ENCODE measurements at places on chromosomes 5 and 9.

GRCh38 chr9:130368631-130369103, 76.1 kb upstream of the ASS1 start:
- no peak for DNase-seq

DNA sequence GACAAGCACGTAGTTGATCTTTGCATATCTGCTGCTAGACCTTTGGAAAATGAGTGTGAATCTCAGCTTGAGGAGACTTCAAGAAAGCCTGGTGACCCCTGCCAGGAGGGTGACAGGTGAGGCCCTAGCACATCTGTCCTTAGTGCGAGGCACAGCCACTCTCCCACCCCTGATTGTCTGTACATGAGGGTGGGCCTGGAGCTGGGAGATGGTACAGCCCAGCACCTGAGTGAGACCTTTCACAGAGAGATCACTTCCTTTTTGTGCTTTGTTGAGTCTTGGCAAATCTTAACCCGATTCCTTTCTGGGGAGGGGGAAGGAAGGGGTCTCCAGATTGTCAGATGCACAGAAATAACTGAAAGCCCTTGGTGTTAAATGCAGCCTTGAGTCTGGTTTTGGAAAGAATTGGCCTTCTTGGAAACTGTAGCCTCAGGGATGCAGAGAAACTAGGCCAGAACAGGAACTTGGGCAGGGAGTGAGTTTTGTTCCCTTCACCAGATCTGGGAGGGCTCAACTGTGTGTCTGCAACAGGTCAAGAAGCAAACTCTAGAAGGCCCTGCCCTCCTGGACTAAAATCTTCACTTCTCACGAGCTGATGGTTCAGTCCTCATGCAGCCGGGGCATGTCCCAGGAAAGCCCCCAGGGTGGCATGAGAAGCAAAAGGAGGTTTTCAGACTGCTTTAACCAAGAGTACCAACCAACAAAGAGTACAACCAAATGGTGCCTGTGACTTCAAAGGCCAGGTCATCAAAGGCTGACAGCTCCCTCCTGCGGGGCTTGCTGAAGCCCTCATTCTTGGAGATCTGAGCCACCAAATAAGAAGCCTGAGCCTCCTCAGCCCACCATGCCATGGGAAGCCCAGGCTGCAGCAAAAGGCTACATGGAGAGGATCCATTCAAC, 20.8 kb upstream of the SEMA4D start:
- DNase-seq = no peak

DNA sequence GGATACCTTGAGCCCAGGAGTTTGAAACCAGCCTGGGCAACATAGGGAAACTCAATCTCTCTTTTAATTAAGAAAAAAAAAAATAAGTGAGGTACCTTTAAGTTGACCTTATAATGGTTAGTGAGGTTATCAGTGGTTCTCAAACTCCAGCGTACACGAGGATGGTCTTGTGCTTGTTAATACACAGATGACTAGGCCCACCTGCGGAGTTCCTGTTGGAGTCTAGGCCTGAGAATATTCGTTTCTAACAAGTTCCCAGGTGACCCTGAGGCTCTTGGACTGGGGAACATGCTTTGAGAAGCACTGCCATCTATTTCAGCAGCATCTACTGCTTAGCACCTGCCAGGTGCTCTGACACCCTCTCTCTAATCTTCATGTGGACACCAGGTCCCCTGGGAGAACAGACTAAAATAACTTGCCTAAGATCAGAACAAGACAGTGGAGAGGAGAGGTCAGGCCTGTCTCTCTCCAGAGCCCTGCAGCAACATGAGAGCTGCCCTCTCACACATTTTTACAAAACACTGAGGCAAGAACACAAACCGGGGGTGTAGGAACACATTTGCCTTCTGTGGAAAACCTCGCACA, 24.6 kb downstream of the TLE1 start:
- DNase-seq = no peak

DNA sequence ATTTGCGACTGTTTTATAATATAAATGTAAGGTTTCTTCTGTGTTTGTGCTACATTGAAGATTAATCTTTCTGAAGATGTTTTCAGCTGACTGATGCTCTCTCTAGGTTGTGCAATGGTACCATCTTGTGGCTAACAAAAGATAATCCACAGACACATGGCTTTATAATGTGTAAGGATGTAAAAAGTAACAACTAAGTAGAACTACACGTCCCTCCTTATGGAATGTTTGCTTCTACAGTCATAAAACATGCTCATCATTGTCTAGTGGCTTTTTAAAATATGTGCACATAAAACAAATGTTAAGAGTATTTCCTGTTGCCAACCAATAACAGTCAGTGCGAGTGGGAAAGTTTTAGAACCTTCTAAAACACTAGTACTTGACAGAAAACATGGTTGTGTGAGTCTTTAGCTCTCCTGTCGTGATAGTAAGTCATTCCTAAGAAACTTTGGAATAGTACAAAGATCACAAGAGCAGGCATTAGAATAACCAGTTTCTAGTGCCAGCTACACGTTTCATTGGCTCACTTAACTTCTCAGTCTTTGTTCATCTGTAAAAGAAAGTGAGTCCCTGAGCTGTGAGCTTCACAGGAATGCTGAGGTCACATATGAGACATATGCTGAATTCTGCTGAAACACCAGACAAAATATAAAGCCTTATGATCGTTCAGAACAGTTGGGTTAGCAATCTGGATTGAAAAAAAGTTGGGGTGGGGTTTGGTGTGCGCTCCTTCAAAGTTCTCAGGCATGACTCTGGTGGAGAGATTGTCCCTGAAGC, 75.7 kb upstream of the GLIS3 start:
- DNase-seq = no peak

DNA sequence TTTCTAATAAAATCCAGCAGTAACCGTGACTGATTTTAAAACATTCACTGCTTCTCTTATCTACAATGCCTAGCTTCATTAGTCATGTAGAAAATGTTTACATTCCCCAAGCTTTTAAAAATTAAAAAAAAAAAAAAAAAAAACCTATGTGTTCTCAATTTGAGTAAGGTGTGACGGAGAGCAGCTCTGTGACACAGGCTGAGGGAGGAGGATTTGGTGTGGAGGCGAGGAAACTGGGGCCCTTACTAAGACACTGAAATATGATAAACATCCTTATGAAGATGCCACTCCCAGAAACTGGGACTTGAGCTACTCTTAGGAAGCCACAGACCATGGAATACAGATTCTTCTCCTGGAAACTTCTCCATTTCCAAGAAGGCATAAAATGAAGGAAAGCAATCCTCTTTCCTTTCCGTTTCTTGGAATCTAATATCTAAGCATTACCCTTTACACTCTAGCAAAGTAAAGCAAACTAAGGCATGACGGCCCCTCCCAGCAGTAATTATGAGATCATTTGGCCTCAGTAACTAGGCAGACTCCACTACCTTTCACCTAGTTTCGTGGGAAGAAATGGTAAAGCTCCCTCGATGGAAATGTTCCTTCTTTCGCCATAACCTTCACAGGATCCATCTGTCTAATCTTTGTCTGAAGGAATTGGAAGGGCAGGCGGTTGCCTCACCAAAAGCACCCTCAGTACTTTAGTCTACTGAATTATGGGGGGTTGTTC, 23.5 kb downstream of the GRAMD2B start:
- DNase-seq = no peak

DNA sequence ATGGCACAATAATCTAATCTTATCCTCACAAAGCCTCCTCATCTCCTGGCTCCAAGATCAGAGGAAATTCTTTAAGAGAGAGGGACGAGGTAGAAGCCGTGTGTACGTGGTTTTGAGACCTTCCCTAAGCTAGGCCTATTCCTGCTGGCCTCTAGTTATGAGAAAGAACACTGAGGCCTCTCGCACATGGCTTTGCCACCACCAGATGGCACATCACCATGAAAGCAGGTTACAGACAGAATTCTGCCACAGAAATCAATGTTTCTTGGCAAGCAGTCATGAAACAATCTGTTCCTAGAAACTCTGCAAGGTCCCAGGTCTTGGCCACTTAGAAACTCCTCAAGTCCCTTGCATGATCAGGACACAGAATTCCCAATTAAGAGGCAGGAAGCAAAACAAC, 268.2 kb upstream of the TAS2R1 start:
- DNase-seq = peak; percentile 28

GRCh38 chr5:124880903-124881697, 134.7 kb upstream of the ZNF608 start:
- DNase-seq = no peak

DNA sequence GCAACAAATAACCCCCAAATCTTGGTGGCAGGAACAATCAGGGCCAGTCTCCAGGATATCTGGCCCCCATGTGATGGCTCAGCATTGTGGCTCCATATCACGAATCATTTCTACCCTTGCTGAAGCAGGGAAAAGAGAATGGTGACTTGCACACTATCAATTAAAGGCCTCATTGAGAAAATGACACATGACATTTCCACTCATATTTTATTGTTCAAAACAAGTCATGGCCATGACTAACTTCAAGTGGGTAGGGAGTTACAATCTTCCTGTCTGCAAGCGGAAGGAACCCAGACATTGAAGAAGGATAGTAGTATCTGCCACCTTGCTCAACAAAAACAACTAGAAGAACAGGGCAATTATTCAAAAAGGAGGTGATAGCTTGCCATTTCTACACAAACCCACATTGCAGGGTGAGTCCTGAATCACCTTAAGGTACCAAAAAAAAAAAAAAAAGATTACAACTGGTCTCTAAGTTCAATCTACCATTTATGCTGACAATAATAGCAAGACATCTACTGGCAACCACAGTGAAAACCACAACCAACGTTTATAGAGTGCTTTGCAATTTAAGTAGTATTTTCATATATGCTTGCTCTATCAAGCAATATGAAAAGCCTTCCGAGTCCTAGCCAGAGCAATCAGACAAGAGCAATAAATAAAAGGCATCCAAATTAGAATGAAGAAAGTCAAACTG, 186.7 kb upstream of the DAPK1 start:
- DNase-seq = no peak

DNA sequence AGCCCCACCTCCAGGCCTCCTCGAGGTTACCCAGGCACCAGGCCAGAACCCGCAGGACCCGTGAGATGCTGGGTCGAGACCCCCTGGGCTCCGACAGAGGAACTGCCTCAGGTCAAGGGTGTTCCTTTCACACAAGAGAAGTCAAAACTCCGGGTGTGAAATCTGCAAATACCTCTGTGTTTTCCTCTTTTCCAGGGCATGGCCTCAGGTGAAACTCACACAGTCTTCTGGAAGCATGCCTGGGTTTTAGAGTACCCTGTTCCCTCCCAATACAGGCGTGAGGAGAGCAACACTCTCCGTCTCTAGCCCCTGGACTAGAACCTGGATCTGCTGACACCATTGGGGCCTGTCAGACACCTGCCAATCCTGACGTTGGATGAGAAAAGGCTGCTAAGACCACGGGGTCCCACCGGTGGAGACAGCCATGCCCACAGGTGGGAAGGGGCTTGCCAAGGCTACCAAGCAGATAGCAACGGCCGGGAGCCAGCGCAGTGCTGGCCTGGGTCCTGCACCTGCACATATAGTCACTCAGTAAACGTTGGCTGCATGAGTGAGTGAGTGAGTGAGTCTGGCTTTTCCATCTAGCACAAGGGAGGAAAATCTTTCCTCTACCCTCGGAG, 182.0 kb upstream of the PPP1R26 start:
- DNase-seq = no peak

GRCh38 chr9:113649054-113649453, 185.5 kb downstream of the RGS3 start:
- DNase-seq = peak; percentile 50

- DNase-seq = no peak
Measured at GRCh38 chr9:114521846-114522245, 16.6 kb upstream of the WHRN start.

GRCh38 chr5:7190712-7191250, 205.2 kb upstream of the ADCY2 start:
- DNase-seq = no peak

- DNase-seq = no peak
Measured at GRCh38 chr9:88372103-88372654, 16.1 kb upstream of the SPIN1 start.

- DNase-seq = no peak
Measured at GRCh38 chr5:129065721-129066120, 28.8 kb upstream of the ISOC1 start.

DNA sequence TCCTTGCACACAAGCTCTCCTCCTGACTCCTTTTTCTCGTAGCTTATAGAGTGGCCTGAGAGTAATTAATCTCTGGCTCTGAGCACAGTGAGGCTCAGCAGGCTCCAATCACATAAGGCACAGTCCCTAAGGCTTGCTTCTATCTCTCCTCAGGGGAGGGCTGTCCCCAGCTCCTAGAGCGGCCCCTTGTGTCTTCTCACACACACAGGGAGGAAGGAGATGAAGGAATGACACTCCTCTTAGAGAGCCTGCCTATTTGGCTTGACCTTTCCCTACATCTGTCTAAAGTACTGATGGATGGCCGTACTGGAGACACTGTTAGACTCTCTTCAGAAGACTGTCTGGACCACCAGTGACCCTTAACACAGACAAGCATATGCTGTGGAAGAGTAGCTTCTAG, 12.9 kb downstream of the TAS2R1 start:
- DNase-seq = no peak

- no peak for DNase-seq
Measured at GRCh38 chr5:174895360-174895759, 171.0 kb downstream of the MSX2 start.

GRCh38 chr5:142530904-142531303, 155.0 kb downstream of the FGF1 start:
- DNase-seq = no peak

DNA sequence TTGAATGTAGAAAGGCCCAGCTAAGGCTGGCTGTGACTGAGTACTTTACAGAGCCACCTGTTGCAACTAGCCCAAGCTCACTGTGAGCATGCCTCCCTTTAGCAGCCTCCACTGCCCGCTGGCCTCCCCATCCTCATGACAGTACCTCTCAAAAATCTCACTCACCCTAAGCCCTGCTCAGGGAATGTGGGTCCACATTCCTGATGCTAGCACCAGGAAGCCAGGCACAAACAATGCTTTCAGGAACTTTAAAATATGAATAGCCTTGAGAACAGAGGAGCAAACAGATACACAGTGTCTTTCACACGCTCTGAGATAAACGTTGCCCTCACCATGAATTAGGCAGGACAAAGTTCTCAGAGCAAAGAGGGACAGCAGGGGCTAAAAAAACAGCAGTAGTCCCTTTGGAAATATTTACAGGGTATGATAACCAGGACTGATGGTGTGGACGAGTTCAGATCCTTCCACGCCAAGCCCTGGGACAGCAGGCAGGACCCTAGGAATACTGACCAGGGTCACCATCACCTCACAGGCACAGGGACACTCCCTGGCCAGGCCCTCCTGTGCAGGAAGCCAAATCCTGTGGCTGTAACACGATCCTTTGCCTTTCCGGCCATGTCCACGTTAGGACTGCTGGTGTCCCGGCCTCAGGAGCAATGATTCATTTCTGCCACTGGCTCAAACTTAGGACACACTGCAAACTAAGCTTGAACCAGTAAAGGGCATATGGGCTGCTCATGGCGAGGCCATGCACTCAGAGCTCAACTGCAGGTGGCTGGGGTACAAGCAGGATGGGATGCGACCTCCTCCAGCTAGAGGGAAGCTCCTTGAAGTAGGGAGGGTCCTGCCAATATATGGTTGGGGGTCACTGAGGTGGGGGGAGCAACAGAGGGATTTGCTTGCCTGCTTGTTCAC, 9.6 kb downstream of the ACSL6 start:
- no peak for DNase-seq

Measured in mucosa of gallbladder (tissue), 1 donor.